ENCODE measurements at places on chromosomes 1 and 21.

DNA sequence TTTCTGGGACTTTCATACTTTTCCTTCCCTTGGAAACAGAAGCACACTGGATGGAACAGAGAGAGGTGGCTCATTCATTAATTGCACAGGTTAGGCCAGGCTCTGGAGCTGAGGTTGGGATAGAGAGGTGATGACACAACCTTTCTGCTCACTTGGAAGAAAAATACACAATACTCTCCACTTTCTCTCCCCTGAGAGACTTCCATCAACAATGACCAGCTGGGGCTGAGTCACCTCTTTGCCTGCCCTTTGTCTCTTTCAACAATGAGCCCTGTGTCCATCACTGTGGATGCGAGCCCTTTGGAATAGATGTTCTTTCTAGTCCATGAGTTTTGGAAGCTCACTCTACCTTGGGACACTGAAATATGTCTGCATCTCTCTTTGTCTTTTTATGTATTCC is 43.1 kb downstream of the ATP2B4 start:
- DNase-seq, result no peak

- DNase-seq, result peak; percentile 84
These were observed 3.5 kb upstream of the SPEN start for GRCh38 chr1:15843826-15844572.

- peak; percentile 4 for DNase-seq
These were observed 12.0 kb upstream of the WNT3A start for GRCh38 chr1:227994632-227995300.

- DNase-seq, result no peak
These were observed 5.7 kb upstream of the CHD5 start for GRCh38 chr1:6185635-6186382.

- DNase-seq, result peak; percentile 74
These were observed 1.4 kb downstream of the UCK2 start for GRCh38 chr1:165828669-165829329.

DNA sequence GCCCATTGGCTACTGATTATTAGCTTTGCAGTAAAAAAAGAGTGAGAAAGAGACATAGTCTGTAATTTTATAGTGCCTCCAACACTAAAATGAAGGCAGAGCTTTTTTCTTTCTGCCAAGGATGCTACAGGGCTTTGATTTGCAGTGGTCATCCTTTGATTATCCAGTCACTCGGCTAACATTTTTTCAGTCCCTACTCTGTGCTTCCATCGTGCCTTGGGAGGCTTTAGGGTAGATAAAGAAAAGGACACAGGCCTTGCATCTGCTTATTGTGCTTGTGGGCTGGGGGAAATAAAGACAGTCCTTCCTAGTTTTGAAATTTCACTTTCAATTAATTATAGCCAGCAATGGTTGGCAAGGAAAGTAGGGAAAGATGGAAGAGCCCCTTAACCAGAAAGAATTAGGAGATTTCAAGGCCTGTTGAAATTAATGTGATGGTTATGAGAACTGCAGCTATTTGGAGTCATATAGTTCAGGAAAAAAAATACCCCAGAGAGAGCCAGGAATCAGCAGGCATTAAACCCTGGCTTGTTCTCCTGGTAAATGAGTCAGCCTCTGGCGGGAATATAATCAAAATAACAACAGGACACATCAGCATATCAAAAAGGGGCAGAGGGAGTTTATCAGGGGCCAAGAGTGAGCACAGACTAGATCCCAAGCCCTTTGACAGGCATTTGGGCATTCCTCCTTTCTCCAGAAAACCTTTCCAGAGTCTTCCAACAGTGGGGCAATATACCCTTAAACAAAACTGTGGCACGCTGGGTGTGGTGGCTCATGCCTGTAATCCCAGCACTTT is 27.4 kb downstream of the CACHD1 start:
- no peak for DNase-seq

DNA sequence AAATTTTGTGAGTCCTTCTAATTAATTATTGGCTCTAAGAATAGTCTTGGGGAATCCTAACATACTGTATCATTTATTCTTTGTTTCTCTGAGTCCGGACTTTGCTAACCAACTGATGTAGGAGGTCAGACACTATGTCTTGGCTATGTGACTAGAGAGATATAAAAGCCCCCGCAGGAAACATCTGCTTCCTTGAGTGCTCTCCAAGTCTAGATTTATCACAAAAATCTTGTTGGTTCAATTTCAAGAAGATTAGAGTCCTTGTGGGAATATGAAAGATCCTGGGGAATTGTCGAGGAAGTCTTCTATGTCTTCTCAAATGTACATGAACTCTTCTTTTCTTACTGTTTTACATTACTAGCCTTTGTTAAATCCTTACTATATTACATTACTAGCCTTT is 1712.5 kb downstream of the NCAM2 start:
- no peak for DNase-seq

DNA sequence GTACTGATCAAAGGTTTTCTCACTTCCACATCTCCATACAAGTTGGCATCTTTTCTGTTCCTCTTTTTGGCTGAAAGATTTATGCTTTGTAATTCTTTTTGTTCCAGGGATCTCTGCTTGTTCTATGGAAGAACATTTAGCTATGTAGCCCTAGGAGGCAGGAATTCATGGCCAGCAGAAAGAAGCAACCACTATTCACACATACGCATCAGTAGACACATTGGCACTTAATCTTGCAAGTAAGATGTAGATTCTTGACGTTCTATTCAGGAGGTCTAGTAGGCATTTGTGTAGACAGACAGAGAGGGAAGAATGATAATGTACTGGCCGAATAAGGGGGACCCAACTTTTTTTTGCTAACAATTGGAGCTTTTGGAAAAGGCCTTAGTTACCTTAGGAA is 336.0 kb downstream of the NUF2 start:
- no peak for DNase-seq

DNA sequence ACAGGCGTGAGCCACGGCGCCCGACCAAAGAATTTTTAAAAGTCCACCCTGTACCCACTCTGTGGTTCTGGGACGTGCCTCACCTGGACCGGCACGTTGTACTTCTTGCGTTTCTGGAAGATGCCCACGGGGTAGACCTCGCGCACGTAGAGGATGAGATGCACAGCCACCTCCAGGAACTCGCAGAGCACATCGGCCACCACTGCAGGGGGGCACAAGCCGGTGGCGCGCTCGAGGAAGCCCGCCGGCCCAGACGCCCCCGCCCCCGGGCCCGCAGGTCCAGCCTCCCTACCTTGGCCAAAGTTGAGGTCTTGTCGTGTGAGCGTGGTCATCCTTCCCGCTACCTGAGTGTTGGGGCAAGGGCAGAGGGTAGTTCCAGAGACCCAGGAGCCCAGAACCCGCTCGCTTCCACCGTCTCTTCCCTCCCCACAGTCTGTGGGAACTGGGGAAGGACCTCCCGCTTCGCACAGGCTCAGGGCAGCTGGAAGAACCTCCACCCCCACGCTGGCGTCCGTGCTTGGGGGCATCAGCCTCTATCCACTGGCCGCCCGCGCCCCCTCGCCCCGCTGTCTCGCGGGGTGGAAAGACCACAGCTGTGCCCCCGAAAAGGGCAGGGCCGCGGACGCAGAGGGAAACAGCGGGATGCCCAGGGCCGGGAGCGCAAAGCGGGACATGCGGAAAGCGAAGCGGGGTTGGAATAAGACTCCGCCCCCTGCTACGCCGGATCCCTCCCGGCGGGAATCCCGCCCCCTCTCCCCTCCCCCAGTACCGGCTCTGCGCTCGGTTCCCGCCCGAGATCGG is 478 bp downstream of the MAD2L2 start:
- no peak for DNase-seq

- DNase-seq, result no peak
These were observed 95.9 kb downstream of the ZC3H11B start for GRCh38 chr1:219517031-219517430.

DNA sequence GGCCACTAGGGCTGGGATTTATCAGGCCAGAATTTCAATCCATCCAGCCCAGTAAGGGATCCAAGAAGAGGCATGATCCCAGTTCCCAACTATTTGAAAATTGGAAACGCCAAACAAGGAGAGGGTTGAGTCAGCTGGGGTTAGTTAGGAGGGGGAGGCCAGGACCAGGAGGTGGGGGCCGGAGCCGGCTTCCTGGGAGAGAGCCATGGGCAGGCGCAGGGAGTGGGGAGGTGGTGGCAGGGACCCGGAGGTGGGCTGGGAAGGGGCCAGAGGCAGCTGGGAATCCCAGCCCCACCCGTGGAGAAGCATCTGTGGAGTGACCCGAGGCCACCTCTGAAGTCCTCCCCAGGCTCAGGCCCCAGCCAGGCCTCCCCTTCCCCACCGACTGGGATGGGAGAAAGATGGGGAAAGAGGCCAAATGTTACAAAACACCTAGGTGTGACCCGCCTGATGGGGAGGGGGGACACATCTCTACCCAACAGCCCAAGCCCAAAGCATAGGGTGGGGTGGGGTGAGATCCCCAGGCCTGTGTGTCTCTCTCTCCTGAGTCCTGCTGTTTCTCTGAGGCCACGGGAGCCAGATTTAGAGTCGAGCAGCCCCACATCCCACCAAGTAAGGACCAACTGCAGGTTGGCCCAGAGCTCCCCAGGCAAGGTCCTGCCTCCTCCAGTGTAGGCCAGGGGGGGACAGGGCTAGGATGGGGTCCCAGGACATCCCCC is 10.1 kb downstream of the HSPG2 start:
- DNase-seq, result no peak

DNA sequence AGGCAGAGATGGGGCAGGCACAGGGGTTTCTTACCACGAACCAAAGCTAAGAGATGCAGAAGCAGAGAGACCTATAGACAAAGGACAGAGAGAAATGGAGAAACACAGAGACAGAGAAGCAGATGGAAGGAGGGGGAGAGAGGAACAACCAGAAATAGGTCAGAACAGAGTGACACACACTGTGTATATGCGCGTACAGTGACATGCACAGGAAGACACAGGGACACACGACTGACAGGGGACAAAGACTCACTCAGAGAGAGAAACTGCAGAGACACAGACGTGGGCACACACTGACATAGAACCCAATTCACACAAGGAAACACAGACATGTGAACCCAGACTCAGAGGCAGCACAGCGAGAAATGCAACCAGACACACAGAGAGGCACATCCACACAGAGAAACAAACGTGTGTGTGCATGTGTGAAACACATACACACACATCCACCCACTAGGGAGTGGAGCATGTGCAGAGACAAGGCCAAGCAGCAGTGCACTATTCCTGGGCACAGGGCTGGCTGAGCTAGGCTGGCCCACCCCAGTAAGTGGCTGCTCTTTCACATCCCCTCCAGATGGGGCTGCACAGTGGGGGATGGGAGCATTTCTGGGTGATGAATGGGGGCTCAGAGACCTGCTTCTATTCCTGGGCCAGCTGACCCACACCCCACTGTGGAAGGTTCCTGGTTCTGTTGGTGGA is 123.4 kb upstream of the CSF3R start:
- DNase-seq, result no peak

GRCh38 chr1:23198373-23198772 is 18.9 kb downstream of the HTR1D start:
- no peak for DNase-seq

DNA sequence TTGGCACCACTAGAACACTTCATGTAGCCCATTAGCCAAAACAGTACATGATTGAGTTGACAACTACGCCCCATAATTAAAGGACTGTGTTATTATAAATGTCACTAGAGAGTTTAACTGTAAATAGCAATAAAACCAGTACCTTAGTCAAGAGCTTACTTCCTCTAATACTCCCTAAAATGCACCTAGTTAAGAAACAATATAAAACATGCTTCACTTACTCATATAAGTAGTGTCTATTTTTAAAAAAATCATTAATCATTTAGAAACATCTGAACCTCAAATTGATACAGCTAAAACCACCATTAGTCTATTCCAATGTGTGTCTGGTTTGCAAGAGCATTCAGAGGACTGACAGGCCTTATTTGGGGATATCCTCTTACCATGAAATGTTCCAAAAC is 25.3 kb downstream of the PTP4A2 start:
- DNase-seq, result no peak

- peak; percentile 74 for DNase-seq
These were observed 27.9 kb downstream of the RGS5 start for GRCh38 chr1:163174524-163175437.

- no peak for DNase-seq
These were observed 631 bp downstream of the SHISA4 start for GRCh38 chr1:201889090-201889968.

DNA sequence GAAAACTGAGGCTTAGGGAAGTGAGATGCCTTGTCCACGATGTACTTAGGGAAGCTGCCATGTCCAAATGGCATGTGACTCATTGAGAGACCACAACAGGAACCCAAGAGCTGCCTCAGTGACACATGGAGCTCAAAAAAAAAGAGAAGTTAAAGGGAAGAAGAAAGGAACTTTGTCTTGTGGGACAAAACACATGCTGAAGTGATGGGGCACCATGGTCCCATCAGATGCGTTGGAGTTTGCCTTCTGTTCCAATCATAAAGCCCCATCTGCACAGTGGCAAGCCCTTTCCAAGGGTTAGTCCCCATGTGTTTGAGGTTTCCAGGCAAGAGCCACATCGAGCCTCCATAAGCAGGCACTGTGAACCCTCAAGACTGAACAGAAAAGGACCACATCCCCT is 8.0 kb downstream of the MED8 start:
- DNase-seq, result no peak

- no peak for DNase-seq
These were observed 93.4 kb downstream of the PRDM16 start for GRCh38 chr1:3162322-3162882.

GRCh38 chr1:77421504-77422233 is 139.8 kb downstream of the AK5 start:
- no peak for DNase-seq

- DNase-seq, result no peak
These were observed 154.5 kb upstream of the GORAB start for GRCh38 chr1:170377440-170377839.

GRCh38 chr21:34598931-34599400 is 15.9 kb downstream of the RCAN1 start:
- DNase-seq, result no peak

- DNase-seq, result peak; percentile 87
These were observed at the start of gene MEX3A for GRCh38 chr1:156082309-156083091. TSS of gene MEX3A (minus strand) at chr1:156082465. CDS start at chr1:156081998, 467 bp downstream.

- no peak for DNase-seq
These were observed 21.8 kb upstream of the LHX4 start for GRCh38 chr1:180208264-180208663.

GRCh38 chr21:32468681-32469111 is 56.2 kb downstream of the EVA1C start:
- DNase-seq, result no peak
